Activated naive CD8-positive, alpha-beta T cell treated with anti-CD3 and anti-CD28 coated beads, Interleukin-2, amount 50 U/mL, for 16 hours (primary cell): ENCODE measurements at places on chromosomes 7 and 10.

- DNase-seq: no peak
Measured at GRCh38 chr7:138900035-138900828, 81.0 kb downstream of the KIAA1549 start.

GRCh38 chr10:117132751-117133231, 5.3 kb downstream of the VAX1 start:
- DNase-seq: no peak

DNA sequence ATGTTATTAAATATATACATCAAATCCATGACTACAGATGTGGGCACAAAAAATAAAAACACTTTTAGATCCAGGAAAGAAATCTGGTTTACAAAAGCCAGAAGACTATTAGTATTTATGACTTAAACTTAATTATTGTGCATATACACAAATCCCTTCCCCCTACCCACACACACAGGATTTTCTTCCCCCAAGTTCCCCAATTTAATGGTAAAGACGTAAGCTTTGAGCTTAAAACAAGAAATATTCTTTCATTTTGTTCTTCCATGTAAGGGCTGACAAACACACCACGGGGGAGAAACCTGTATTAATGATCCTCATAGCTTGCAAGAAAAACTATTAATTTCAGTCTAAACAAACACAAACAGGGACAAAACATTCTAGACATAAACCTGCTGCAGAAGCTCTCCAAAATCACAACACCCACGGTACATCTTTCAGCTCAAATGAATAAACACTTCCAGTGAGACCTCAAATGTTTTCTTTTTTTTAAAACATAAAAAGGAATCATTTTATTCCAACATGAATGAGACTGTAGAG, 28.5 kb downstream of the OSBPL3 start:
- no peak for DNase-seq

DNA sequence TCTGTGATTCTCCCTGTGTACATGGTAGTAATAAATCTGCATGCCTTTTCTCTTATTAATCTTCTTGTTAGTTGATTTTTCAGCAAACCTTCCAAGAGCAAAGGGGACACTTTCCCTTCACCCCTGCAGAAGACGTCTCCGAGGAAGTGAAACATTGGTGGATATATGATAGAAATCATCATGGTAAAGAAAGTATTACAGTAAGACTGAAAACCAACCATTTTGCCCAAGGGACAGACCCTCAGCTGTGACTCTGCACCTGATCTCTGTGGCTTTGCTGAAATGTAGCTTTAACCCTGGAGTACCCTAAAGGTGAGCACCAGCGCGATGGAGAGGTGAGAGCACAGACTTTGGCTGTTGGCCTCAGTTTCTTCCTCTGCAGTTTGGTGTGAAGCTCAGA, 32.8 kb upstream of the MYO3A start:
- no peak for DNase-seq

DNA sequence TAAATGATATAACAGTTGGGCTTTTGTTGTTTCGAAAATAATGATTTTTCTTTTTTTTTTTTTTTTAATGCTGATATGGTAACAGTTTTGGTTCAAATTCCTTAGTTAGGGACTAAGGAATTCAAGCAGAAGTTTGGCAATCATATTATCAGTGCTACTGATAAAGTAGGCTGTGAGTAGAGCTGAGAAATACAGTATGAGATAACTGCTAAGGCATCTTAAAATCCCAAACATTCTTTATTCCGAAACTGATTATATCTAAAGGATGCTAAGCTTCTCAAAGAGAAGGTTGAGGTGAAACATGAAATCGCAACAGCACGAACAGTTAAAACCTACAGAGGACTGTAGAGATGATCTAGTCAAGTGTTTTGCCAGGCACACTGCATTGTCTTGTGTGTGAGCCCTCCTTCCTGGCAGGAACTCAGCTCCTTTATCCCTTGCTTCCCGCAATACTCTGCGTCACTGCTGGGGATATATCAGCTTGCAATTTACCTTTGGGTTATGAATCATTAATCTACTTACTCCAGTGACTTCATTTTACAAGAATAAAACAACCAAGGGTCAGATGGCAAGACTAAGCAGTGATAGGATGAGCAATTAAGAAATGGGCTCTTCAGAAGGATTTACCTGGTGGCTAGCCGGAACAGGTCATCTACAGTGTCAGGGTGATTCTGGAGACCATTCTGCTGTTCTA, 36.7 kb downstream of the IRF5 start:
- no peak for DNase-seq

- no peak for DNase-seq
Measured at GRCh38 chr10:15245530-15245929, 77.0 kb upstream of the NMT2 start.

DNA sequence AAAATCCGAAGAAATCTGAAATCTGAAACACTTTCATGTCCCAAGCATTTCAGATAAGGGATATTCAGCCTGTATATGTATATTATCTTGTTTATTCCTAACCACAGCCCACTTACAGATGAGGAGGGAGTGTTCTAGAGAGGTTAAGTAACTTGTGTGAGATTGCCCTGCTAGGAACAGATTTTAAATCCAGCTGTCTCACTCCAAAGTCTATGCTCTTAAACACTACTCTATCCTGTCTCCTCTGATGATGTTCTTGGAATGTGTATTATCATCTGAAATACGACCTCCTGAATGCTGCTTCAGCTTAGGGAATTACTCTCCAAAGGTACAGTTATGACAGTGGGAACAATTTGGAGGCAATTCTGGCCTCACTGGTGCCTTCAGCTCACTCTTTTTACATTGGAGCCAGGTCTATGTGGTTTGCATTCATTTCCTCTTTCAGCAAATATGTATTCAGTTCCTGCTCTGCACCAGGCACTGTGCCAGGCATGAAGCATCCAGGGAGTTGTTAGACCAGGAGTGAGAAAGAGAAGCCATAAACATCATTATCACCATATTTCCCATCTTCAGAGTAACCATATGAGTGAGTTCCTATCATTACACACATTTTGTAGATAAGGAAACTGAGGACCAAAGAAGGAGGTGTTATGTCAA, 70.2 kb downstream of the NOC3L start:
- no peak for DNase-seq

DNA sequence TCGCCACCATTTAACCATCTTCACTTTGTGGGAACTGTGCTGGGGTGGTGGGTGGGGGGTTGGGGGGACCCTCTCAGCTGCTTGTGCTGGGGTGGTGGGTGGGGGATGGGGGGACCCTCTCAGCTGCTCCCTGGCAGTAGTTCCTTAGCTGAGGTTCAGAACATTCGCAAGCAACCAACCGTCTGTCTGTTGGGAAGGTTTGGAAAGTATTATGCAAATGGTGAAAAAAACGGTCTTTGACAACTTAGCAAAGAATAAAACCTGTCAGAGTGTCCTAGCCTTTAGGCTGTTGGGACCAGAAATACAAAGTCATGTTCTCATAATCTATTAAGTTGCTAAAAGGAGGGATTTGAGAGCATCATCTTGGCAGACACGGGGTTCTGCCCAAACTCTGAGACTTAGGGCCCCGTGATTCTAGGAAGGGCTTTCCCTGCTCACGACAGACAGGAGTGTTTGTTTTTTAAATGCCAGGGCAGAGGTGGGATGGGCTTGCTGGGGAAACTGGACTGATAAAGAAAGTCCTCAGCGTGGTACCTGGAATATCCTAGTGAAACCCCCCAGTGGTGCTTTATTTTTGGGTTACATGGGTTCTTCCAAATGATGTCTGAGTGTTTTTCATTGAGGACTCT, 14.1 kb upstream of the SRGN start:
- DNase-seq: no peak

DNA sequence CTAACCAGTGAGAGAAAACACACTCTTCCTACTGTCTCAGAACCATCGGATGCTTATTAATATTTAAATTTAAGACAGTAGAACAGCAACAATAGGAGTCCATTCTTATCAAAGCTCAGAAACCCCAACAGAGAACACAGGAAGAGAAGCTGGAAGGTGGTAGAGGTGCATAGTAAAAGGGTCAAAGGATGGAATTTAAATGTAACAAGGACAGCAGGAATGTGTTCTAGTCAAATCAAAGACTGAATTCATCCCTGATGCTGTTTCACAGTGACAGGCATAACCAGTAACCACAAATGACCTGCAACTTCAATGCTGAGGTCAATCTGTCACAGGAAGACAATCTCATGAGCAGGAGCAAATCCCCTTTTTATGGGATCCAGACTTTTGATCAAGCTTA, 1259.7 kb downstream of the XPNPEP1 start:
- no peak for DNase-seq

GRCh38 chr10:124646483-124647352, 97.5 kb downstream of the FAM53B start:
- no peak for DNase-seq

DNA sequence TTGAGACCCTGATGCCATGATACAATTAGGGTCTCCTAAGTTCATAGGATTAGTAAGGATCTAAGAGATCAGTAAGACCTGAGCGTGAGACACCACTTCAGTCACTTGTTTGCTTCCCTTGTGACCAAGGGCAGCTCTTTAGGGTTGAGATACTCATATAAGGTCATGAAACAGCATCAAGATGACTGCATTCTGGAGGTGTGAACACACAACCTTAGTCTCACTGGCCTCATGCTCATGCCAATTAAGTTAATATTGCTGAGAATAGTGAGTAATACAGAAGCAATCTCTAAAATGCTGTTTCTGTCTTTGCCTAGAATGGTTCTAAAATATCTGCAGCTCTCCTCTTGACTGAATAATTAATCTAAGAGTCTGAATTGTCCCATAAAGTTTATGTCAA, 39.6 kb upstream of the KLHL7 start:
- DNase-seq: no peak

- no peak for DNase-seq
Measured at GRCh38 chr7:102434039-102434486, 688 bp downstream of the ORAI2 start.

- no peak for DNase-seq
Measured at GRCh38 chr10:132457328-132458070, 60.5 kb downstream of the PWWP2B start.

DNA sequence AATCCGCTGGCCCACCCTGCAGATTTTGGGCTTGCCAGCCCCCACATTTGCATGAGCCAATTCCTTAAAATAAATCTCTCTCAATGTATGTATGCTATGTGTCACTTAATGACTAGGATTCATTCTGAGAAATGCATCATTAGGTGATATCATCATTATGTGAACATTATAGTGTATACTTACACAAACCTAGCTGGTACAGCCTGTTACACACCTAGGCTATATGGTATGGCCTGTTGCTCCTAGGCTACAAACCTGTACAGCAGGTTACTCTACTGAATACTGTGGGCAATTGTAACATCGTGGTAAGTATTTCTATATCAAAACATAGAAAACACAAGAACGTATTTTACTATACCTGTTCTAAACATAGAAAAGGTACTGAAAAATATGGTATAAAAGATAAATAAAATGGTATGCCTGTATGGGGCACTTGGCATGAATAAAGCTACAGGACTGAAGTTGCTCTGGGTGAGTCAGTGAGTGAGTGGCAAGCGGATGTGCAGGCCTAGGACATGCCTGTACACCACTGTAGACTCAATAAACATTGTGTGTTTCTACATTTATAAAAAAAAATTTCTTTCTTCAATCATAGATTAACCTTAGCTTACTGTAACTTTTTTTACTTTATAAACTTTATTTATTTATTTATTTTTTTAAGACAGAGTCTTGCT, 135.9 kb downstream of the ABCA13 start:
- DNase-seq: no peak

DNA sequence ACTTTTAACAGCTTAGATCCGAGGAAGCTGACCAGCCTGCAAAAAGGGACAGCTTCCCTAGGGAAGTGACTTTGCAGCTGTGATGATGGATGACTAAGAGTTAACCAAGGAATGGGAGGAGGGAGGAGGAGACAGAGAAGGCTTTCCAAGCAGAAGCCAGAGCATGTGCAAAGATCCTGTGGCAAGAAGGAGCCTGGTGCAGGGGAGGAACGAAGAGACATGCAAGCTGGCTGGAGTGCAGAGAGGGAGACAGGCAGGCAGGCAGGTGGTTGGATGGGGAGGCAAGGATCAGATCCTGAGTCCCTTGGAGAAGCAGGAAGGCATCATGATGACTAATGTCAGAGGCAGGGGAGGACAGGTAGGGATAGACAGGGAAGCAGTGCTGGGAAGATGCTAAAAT, 148.8 kb downstream of the PFKFB3 start:
- no peak for DNase-seq

DNA sequence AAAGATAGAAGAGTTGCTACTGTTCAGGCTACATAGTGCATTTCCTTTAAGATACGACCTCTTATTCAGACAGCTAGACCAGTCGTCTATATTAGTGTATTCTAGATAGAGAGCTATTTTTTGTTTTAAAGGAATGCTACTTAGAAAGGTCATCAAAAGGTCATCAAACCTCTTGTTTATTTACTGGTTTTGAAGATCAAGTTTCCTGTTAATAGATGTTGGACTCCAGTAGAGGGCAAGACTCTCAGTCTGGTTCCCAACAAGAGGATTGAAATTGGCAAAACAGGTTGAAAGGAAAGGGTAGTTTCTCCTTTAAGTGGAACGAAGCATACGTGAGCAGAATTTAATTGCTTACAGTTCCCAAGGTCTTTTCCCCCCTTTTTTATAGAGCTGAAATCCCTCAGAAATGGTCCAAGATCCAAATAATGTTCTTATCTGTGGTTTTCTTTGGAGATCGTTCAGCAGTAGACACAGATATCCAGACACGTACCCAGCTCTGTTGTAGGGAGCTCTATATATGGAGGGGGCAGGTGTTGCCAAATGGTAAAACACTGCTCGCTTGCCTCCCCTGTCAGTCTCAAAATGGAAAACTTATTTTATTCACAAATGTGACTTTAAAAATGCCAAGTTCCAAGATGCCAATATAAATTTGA, 37.2 kb downstream of the BAMBI start:
- no peak for DNase-seq

GRCh38 chr10:99412099-99412498, 18.3 kb downstream of the GOT1 start:
- no peak for DNase-seq

DNA sequence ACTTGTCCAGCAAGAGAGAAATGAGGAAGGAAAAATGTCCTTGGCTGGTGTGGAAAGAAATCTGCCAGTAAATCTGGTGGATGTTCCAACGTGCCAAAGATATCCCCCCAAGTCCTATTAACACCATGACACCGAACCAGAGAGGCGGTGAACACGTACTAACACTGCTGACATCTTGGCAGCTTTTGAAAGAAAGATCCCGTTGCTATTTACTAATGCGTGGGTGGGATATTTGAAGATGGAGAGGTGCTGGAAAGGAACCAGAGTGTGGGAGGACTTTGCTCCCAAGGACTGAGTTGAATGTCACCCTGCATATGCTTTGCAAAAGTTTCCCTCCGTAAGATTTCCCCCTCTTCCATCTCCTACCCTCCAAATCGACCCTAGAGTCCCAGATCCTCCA, 7.9 kb downstream of the CCDC3 start:
- no peak for DNase-seq

- no peak for DNase-seq
Measured at GRCh38 chr10:24513155-24513554, 210.5 kb downstream of the ARHGAP21 start.

GRCh38 chr7:27963056-27963455, 217.5 kb downstream of the JAZF1 start:
- DNase-seq: no peak
